Activated CD4-positive, alpha-beta T cell treated with anti-CD3 and anti-CD28 coated beads for 48 hours (primary cell): ENCODE measurements at places on chromosomes 2 and 18.

DNA sequence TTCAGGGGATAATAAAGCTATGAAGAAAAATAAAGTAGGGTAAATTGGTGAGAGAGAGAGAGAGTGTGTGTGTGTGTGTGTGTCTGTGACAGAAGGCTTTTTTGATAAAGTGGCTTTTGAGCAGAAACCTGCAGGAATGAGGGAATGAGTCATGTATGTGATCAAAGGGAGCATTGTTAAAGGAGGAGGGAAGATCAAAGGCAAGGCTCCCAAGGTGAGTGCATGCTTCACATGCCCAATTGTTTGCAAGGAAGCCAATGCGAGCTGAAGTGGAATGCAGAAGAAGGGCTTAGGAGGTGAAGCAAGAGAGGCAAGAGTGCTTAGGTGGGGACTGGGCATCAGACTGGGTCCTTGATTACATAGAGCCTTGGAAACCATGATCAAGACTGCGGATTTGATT lies 96.8 kb downstream of the DNAH6 start:
- no peak for DNase-seq

DNA sequence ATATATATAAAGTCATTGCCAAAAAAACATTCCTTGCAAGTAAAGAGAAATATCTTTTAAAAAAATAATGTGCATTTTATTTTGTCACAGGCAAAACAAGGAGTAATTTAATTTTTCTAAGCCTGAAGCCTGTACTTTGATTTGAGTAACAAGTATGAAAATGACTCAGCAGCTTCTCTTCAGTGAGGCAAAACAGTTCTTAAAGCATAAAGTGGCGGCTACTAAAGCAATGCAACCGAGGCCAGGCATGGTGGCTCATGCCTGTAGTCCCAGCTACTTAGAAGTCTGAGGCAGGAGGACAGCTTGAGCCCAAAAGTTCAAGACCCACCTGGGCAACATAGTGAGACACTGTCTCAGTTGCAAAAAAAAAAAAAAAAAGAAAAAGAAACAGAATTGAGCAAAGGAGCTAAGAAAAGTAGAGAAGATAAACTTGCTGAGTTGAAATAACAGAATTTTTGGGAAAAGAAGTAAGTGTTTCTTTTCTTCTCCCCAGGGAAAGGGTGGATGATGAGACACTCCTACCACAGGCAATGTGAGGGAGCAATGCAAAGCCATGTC lies 29.6 kb downstream of the DOK1 start:
- DNase-seq, result peak; percentile 40

DNA sequence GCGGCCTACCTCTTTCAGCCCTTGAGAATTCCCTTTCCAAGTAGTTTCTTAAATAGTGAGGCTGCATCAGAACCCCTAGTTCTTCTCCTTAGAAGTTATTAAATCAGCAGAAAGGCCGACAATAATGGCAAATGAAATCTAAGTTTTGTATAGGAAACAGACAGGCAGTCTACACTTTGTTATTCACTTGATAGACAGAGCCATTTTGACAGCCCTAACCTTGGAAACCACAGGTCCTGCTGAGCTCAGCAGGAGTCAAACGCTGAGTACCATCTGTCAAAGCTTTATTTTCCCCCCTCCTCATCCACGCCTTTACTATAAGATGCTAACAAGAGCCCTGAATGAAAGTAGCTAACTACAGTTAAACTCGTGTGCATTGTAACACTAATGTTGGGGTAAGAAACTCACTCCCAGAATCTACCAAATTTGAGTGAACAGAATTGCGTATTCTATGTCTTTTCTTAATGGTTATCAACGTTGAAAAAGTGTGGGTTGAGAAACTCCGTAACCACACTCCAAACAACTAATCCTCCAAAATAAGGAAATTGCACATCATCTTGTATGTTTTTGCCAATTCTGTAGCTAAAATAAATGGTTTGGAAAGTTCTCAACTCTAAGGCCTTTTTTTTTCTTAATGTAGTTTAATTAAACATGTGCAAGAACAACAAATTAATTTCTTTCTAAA lies 90.6 kb upstream of the EFEMP1 start:
- no peak for DNase-seq

DNA sequence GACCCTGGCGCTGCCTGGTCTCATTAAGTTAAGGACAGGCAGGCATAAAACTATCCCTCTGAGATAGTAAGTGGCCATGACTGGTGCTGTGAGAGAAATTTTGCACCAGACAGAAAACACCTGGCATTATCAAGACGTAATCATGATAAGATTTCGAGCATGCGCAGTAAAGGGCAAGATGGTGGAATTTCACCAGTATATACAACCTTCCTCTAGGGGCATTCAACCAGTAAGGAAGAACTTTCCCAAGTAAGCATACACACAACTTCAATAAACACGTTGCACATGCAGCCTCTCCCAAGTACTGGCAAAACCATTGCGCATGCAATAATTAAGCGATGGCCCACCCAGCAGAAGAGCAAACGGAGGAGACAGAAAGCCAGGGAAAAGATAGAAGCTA lies 1376.4 kb upstream of the CRIM1 start:
- no peak for DNase-seq

DNA sequence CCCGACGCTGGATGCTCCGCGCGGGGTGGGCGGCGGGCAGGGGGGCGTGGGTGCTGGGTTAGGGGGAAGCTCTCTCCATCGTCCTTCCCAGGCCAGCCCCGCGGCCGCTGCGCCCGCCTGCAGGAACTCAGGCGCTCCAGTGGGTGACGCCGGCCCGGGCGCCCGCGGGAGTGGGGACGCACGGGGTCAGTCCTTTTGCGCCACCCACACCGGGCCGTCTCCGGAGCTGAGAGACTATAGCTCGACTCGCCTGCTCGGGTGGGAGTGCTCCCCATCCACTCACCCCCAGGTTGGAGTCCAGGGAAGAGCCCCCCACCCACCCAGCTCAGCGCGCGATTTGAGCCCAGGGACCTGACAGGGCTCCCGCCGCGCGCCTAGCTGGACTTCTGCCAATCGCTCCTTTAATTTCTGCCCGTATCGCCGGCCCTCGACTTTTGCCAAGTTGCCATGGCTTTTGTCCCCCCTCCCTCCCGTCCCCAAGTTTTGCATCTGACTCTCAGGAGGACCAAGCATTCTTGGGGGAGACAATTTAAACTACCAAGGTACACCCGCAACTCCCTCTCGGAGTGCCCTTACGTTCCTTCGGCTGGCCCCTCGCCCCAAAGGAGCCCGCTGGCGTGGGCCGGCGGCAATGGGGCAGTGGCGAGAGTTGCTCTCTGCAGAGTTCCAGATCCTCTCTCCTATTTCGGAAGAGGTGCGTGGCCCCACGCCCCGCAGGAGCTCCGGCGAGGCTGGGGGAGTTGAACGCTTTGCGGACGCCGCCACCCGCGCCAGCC lies 205.8 kb upstream of the SMAD2 start:
- DNase-seq, result no peak

DNA sequence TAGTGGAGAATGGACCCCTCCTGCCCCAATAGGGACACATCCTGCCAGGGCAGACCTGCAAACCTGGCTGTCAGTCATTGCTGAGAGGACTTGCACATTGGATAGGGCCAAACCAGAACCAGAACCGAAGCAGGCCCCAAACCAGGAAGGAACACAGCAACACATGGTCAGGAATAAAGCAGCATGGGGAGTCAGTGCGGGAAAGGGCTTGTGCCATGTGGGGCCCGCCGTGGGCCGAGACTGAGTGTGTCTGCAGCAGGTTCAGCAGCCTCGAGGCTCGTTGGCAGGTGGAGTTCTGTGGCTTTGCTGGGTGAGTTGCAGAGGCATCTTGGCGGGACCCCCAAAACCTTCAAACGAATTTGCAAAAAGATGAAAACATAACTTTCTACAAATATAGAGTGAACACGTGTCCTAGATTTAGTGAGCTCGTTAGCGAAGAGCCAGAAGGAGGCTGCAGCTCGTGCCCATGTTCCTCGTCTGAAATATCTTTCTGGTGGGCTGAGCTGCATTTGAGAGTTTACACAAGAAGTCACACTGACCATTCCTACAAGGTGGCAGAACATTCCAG lies 44.9 kb upstream of the LDLRAD4 start:
- DNase-seq, result no peak

DNA sequence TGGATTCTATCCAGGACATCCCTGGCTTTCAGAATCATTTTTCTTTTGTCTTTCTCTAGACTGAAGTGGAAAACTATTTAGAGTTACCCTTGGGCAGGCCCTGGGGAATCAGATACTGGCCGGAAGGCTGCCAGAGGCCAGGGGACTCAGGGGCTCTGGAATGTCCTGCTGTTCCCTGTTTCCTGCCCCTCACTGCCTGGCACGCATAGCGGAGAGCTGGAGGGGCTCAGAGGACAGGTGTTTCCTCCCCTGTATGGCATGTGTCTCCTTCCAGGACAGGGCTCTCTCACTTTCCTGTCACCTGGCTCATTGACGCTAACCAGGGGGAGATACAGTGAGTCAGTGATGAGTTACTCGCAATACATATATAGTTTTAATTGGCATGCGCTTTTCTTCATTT lies 38.8 kb downstream of the DYSF start:
- no peak for DNase-seq

DNA sequence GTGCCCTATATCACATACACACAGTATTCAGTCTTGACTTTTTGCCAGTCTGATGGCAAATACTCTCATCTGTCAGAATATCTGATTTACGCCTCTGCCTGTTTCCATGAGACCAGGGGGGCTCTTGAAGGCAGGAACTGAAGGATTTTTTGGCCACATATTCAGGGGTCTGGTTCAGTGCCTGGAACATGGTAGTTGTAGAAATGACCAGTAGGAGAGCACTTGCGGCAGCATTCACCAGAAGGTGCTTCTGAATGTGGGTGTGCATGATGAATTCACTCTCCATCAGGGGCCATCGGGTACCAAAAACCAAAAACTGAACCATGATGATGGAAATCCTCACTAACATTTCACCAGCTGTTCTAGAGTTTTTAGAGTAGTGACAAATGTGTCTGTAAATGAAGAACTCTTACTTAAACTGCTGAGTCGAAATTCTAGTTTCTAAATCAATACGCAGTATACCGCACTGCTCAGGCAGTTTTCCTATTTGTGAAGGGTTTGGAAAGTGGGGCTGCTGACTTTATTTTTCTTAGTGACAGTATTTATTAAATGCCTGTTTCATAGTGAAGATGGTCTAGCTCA lies 54.6 kb downstream of the MERTK start:
- no peak for DNase-seq

DNA sequence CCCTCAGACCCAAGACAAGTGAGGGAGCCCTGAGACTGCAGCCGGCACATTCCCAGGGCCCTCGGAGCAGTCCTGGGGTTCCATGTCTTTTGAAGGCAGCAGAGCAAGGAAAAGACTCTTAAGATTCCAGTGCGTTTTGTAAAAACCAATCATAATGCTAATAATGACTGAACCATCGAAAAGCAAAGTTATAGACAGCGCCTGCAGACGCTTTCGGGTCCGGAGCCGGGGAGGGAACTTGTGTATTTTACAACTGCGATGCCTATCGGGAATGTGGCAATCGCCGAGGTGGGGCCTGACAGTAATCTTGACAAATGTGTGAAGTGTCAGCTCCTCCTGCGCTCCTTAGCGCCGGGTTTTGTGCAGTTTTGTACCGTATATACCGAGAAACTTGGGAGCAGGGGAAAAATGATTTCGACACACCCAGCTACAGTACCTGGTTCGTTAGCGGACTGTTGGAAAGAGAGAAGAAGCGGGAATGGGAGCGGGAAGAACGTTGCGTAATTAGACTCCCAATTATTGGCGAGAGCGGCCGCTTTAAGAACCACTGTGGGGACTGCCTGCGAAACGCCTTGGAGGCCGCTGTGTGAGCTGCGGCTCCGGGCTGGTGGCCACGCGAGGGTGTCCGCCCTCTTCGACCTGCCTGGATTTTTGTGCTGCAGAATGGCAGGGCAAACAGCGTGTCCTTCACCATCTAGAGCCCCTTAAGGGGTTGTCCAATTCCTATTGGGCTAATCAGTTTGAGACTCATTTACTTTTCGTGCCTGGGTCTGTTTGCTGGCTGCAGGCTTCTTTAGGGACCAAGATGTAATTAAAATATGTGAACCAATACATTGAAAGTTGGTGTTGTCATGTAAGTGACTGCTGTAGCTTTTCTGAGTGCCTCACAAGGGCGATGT lies 2.4 kb downstream of the EPAS1 start:
- DNase-seq, result peak; percentile 15

DNA sequence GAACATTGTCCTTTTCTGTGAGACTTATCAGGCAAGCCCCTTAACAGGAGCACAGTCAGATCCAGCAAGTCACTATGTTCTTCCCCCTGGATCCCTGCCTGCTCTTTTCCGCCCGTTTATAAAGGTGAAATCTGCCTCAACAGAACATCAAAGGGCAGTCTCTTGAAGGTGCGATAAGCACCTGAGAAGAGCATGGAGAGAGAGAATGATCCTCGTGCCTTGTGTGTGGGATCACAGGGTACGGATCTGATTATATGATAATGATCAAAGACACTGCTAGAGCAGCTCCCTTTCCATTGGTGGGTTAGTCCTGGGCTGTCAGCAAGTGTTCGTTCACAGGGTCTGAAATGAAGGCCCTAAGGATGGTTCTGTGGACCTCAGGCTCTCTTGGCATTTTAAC lies 106.4 kb downstream of the ZAP70 start:
- no peak for DNase-seq

- DNase-seq, result no peak
Measured at GRCh38 chr2:80086831-80087230, 217.7 kb downstream of the LRRTM1 start.

- DNase-seq, result no peak
Measured at GRCh38 chr18:78735131-78736014, 244.2 kb upstream of the SALL3 start.

- DNase-seq, result no peak
Measured at GRCh38 chr2:174663550-174663949, 65.9 kb upstream of the WIPF1 start.

GRCh38 chr18:56645415-56646016 lies 5.6 kb upstream of the WDR7 start:
- no peak for DNase-seq

GRCh38 chr2:59538398-59538911 lies 1015.0 kb downstream of the BCL11A start:
- DNase-seq, result no peak

DNA sequence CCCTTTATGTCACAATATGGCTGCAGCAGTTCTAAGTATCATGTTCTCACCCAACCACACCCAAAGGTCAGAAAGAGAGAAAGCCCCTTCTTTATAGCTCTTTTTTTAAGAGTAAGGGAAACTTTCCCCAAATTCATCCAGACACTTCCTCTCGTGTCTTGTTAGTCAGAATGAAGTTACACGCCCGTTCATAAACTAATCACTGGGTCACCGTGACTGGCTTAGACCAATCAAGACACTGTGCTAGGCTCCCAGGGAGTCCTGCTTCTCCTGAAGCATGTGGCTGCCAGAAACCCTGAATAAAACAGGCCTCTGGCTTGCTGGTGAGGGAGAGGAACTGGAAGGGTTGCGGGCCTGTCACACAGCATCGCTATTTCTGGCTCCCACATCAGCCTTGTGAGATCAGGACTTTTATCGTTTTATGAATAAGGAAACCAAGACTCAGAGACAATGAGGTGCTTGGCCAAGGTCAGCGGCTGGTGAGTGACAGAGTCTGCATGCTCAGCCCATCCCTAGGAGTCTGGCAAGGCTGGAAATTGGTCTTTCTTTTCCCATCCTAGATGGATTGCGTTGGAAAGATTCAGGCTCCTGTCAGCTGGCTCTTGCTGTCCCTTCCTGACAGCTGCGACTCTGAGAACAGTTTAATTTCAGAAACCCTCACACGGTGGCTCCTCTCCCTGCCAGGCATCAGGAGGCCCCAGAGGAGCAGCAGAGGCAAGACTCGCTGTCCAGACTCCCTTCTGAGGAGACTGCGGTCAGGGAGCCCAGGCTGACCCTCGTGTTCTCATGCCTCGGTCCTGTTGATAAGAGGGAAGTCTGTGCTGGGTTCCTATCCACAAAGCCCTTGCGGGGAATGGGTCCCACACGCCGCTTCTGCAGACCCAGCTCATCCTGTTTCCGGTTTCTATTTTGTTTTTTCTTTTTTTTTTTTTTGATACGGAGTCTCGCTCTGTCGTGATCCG lies 104.5 kb upstream of the TAF1B start:
- peak; percentile 43 for DNase-seq

GRCh38 chr18:34709104-34709503 lies 994 bp upstream of the DTNA start:
- DNase-seq, result no peak
